ENCODE measurements at places on chromosomes 6 and 20. TPM values are rescaled to one million over a fixed set of nuclear protein-coding genes. Genes with fewer than 3 reads are reported as not detected.

The GJA10 gene
- not detected for polyA plus RNA-seq

The PPP1R3G gene
- 0.08 TPM for polyA plus RNA-seq

The PDCD2 gene
- 82.1 TPM for polyA plus RNA-seq

The EFCAB8 gene
- not detected for polyA plus RNA-seq

The EEF1A2 gene
- 9.2 TPM for polyA plus RNA-seq

The TRIM40 gene
- not detected for polyA plus RNA-seq

The MUC22 gene
- 0.13 TPM for polyA plus RNA-seq

The ADGB gene
- polyA plus RNA-seq = not detected

The MCCD1 gene
- polyA plus RNA-seq = not detected

The PRPH2 gene
- not detected for polyA plus RNA-seq

The COX4I2 gene
- polyA plus RNA-seq = 0.21 TPM

The TBX18 gene
- polyA plus RNA-seq = 29.8 TPM

The SLC22A3 gene
- not detected for polyA plus RNA-seq

The ZSCAN16 gene
- 3.7 TPM for polyA plus RNA-seq

The EPPIN gene
- not detected for polyA plus RNA-seq

The SPATS1 gene
- not detected for polyA plus RNA-seq

The TINAG gene
- 0.13 TPM for polyA plus RNA-seq

The ZFP64 gene
- polyA plus RNA-seq = 12.8 TPM

The MPIG6B gene
- polyA plus RNA-seq = not detected

The GINS1 gene
- 5.1 TPM for polyA plus RNA-seq

The SLC35F1 gene
- not detected for polyA plus RNA-seq

The PPIL6 gene
- 1.1 TPM for polyA plus RNA-seq

The MEI4 gene
- not detected for polyA plus RNA-seq

The GPX5 gene
- not detected for polyA plus RNA-seq

The SNAI1 gene
- polyA plus RNA-seq = 6.2 TPM

The SLC22A1 gene
- polyA plus RNA-seq = 0.20 TPM

The SIRPB2 gene
- polyA plus RNA-seq = not detected

The CST8 gene
- polyA plus RNA-seq = not detected

The ALDH8A1 gene
- 0.25 TPM for polyA plus RNA-seq

The PNLDC1 gene
- polyA plus RNA-seq = not detected

The ACTR5 gene
- 9.7 TPM for polyA plus RNA-seq

The GHRH gene
- polyA plus RNA-seq = not detected

The HCK gene
- polyA plus RNA-seq = not detected

The GPR6 gene
- polyA plus RNA-seq = not detected

The EYS gene
- 0.05 TPM for polyA plus RNA-seq

The BPIFB4 gene
- not detected for polyA plus RNA-seq

The NANP gene
- polyA plus RNA-seq = 2.6 TPM

The PRSS35 gene
- polyA plus RNA-seq = 0.36 TPM

The SLC23A2 gene
- 14.2 TPM for polyA plus RNA-seq

The KCNK5 gene
- not detected for polyA plus RNA-seq

The LZTS3 gene
- 12.3 TPM for polyA plus RNA-seq

The NSFL1C gene
- 30.6 TPM for polyA plus RNA-seq

The PEX7 gene
- polyA plus RNA-seq = 13.1 TPM

The LY6G6C gene
- polyA plus RNA-seq = 0.08 TPM

The BMP5 gene
- 0.05 TPM for polyA plus RNA-seq

The JPH2 gene
- 0.75 TPM for polyA plus RNA-seq

The HLA-DQB1 gene
- not detected for polyA plus RNA-seq

The SLC26A8 gene
- polyA plus RNA-seq = not detected

The DEFB124 gene
- polyA plus RNA-seq = 0.26 TPM

The GPSM3 gene
- 1.9 TPM for polyA plus RNA-seq

The BRD2 gene
- polyA plus RNA-seq = 116 TPM

The IL17F gene
- not detected for polyA plus RNA-seq

The GLP1R gene
- polyA plus RNA-seq = not detected

The MOG gene
- not detected for polyA plus RNA-seq

The HLA-DPA1 gene
- polyA plus RNA-seq = 1.6 TPM

Data from SK-N-SH (cell line).